ENCODE measurements at places on chromosomes 5 and 9. TPM values are rescaled to one million over a fixed set of nuclear protein-coding genes. Genes with fewer than 3 reads are reported as not detected.

PPP1R26 gene
- 0.54 TPM for total RNA-seq

DNA sequence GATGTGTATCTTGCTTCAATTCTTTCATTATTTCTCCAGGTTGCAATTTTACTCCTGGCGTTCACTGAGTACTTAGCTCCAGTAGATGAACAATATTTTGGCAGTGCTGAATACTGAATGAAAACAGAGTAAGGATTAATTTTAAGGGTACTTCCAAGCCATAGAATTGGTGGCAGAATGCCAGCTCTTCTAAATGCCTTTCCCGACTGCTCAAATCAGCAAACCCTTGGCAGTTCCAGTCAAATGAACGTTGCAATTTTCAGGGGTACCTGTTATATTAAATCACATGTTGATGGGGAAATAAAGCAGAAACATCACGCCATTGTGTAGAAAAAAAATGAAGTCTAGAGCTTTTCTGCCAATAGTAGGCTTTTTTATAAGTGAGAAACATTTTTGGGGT is 282.4 kb upstream of the RPS23 start:
- DNase-seq = no peak

DNA sequence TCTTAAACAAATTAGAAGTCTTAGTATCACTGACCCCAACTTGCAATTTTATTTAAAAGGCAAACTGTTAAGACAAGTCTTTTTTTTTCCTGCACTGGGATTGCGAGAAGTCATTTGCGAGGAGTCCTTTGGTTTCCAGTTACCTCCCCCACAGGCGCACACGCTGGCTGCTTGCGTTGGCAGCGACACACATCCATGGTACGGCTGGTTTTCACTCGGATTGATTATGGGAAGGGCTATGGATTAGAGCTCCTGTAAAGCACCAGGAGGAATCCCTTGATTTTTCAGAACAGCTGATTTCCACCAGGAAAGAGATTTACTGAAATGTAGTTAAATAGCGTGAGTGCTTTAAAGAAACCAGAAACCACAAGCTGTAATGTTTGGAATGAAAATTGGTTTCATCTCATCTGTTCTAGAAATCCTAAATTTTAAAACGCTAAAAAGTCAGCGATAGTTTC is 737 bp downstream of the SLC1A3 start:
- no peak for DNase-seq

GRCh38 chr5:10734832-10735523 is 26.1 kb downstream of the DAP start:
- DNase-seq = no peak

SPINK4 gene
- total RNA-seq = not detected

GRCh38 chr5:172943283-172943841 is 15.9 kb upstream of the RPL26L1 start:
- DNase-seq = no peak

UNC13B gene
- 5.0 TPM for total RNA-seq

DNA sequence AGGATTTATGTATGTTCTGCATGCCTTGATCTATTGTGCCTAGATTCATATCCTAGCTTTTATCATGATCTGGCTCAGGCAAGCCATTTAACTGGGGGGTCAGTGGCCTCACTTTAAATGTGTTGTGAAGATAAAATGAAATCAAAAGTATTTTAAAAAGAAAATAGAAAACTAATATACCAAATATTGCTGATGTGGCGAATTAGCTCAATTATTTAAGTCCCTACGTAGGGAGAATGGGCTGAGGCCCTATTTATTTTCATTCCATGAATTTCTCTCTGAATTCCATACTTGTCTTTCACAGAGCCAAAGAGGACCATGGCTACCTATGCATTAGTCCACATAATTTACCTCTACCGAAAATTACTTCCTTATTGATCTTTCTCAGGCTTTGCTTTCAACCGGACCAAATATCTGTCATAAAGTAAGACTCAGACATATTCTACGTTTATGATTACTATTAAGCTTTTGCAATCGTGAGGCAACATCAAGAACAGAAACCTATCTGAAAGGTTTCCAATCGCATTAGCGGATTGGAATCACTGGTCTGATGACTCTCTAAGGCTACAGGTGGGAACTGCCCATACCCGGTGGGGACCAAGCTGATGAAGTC is 1.7 kb downstream of the MBLAC2 start:
- no peak for DNase-seq

Measured in activated naive CD4-positive, alpha-beta T cell treated with anti-CD3 and anti-CD28 coated beads, Interleukin-2, amount 50 U/mL, for 72 hours (primary cell).